ENCODE measurements at places on chromosomes 6 and 20. TPM values are rescaled to one million over a fixed set of nuclear protein-coding genes. Genes with fewer than 3 reads are reported as not detected.

GRCh38 chr6:73349311-73349710 lies 4.8 kb downstream of the DPPA5 start:
- DNase-seq: no peak

COL9A3 gene
- 0.88 TPM for total RNA-seq

NNAT gene
- 7.0 TPM for total RNA-seq

GRCh38 chr6:84892671-84893070 lies 128.3 kb upstream of the TBX18 start:
- DNase-seq: no peak

UBD gene
- not detected for total RNA-seq

MCCD1 gene
- total RNA-seq: not detected

NR2E1 gene
- total RNA-seq: 0.92 TPM

MCHR2 gene
- not detected for total RNA-seq

DNA sequence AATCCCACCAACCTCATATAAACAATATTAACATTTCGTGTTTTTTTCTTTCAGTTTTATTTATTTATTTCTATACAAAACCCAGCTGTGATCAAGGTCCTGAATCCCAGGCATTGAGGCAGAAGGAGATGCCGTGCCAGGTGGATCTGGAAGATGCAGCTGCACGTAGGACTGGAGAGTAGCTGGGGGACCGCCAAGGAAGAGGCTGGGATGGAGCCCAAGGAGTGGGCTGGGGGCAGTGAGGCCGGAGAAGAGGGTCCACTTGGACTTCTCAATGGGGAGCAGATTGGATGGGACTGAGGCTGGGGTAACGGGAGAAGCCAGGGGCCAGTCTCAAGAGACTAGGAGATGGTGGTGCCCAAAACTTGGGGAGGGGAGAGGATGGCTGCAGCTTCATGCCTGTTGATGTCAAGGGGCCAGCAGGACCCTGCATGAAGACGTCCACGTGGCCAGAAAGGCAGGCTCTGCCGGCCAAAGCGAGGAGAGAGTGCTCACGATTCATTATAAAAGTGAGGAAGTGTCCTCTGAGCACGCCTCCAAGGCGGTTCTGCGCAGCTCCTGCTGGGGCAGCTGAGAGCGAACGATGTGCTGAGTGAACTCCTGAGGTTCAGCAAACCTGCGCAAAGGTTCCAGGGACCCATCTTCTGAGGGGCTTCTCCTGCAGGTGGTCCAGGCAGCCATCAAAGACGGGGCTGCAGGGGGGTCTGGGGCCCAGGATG lies 110.3 kb downstream of the BMP7 start:
- no peak for DNase-seq

GRCh38 chr20:37624963-37625362 lies 68.9 kb upstream of the CTNNBL1 start:
- no peak for DNase-seq

PRRC2A gene
- total RNA-seq: 183 TPM

DNA sequence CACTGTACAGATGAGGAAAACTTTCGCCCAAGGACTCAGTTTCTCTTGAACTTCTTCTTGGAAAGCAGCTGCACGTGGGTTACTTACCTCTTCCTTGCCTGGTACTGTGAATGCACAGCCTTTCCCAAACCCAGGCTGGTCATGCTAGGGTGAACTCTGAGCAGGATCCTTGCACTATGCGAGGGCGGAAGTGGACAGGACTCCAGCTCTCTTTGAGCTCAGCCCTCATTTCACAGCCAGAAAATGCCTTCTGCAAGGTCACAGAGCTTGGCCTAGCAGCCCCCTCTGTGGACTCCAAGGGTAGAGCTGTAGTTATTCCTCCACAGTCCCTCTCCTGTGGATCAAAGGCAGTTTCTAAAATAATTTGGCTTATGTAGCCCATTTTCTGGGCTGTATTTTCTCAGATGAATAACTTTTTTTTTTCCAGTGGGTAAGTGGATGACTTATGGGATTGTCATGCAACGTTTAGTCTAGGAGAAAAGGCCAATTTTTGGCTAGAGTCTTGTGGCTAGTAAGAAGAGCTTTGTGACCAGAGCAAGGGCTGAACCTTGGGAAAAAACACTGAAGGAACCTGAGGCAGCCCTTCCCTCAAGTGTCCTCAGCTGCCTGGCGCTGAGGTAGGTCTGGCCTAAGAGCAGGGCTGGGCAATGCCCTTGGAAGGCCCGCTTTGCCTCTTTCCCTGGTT lies 172.7 kb downstream of the SCP2D1 start:
- DNase-seq: peak; percentile 28

GRCh38 chr6:142225115-142225514 lies 76.7 kb upstream of the ADGRG6 start:
- no peak for DNase-seq

- DNase-seq: no peak
Observed at GRCh38 chr20:21665687-21666446, 39.6 kb upstream of the PAX1 start.

- peak; percentile 32 for DNase-seq
Observed at GRCh38 chr20:45346291-45346718, 1.9 kb downstream of the SDC4 start.

FGD2 gene
- 24.0 TPM for total RNA-seq

- no peak for DNase-seq
Observed at GRCh38 chr6:33117811-33118277, 42.1 kb downstream of the HLA-DPB1 start.

- no peak for DNase-seq
Observed at GRCh38 chr6:36277946-36278470, 8.1 kb downstream of the PNPLA1 start.

DNA sequence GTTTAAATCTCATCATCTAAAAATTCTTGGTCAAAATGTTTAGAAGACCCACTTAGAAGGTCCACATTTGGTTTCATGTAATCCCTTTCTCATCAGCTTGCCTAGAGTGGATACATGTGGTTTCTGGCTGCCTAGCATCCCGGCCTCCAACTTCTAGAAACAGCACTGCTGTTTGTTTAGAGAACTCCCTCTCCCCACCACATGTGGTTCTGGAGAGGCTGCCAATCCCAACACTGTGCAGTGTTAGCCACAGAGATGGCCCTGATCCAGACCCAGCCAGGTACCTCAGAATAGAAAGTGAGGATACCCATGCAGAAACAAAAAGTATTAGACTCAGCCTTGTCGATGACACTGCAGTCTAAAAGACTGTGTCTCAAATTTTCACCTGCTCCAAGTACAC lies 241.8 kb downstream of the BCKDHB start:
- DNase-seq: no peak

GRCh38 chr6:46653439-46654195 lies 842 bp downstream of the SLC25A27 start:
- DNase-seq: no peak

DNA sequence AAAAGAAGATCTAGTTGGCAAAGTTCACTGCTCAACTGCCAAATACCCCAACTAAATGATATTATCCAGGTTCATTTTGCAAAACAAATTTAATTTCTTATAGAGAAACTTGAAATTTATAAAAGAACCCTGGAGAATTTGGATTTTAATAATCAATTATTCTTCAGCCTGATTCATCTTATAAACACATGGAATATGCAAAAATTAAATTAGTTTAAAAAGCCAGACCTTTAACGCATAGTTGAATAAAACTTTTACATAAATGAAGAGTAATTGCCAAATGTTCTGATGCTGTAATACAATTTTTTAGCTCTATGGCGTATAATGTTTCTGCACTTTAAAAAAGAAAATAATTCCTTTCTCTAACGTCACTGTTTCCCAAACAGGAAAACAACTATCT lies 33.2 kb upstream of the ANKRD60 start:
- DNase-seq: no peak

DNA sequence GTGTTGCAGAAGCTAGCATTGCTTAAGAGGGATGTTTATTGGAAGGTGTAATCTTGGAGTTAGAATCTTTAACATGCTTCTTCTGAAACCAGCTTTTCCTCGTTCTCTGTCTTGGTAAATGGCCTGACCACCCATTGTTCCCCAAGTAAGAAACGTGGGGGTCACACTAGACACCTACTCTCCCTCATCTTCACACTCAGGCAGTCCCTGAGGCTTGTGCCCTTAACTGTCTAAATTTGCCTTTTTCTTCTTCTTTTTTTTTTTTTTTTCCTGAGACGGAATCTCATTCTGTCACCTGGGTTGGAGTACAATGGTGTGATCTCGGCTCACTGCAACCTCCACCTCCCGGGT lies 16.2 kb upstream of the ARFGEF2 start:
- no peak for DNase-seq

DNA sequence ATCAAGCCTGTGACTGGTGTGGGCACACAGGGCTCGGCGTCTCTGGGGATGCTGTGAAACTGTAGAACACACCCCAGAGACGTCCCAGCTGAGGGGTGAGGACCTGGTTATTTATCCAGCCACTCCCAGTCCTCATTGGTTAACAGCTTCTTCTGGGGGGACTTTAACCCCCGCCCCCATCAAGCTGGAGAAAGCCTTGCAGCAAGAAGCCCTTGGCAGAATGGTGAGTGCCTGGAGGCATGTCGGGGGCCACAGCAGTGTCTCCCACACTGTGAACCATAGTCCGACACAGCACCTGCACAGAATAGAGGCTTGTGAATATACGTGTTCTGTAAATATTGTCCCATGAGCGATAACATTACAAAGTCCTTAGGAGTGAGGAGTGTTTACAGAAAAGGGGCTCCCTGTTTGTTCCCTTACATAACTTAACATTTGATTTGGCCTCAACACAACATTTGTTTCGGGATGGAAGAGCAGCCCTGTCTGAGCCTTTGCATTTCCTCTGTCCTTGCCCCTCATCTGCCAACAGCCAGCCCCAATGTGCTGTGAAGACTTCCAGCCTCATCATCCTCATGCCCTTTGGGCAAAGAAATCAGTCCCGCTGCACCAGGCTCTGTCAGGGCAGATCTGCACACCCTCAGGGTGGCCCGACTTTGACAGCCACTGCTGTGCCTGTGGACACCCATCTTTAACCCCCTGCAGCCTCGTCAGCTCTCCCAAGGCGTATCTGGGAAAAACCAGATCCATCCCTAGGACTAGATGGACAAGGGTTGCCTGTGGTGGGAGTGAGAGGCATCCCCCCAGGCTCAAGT lies 2.2 kb upstream of the RRBP1 start:
- no peak for DNase-seq

GRCh38 chr20:50574586-50574985 lies 64.4 kb downstream of the PTPN1 start:
- DNase-seq: no peak

DNA sequence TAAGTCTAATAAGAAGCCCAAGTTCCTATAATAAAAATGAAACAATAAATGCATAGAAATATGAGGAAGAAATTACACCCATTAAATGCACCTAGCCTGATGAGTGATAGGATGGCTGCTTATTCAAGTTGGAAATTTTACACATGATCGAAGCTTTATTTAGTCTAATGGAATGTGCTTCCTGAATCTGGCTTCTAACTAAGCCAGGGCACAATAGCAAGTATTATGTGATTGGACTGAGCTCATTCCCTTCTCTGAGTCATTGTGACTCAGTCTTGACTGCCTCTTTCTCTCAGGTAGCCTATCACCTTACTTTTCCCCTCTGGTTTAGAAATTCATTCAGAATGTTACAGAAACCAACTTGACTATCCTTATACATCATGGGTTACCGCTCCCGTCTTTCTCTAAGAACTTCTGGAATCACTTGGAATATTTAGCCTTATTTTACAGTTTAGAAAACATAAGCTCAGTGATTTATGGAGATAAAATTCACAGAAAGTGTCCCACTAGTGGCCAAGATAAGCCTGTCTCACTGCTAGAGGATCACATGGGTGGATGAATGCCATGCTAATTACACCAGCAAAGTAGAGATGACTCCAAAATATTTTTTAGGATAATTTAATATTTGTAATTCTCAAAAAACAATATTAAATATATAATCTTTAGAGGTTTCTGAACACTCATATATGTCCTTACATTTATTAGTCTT lies 505.3 kb upstream of the JAG1 start:
- DNase-seq: no peak

WDR27 gene
- total RNA-seq: 66.7 TPM

DNA sequence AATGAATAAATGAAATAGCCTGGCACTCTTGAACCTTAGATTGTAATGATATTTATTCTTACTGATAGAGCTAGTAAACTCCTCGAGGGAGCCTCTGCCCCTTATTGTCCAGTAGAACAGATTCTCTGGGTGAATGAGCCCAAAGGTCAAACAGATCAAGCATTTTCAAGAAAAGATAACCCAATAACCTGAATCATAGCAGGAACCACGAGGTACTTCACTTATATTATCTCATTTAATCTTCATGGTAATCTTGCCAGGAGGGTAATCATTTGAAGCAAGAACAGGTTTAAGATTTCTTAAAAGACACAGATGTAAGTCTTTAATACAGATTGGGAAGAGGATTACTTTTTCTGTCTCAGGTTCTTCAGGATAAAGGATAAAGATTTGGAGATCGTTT lies 17.0 kb upstream of the TBCC start:
- no peak for DNase-seq

MUC21 gene
- total RNA-seq: not detected

DPPA5 gene
- not detected for total RNA-seq

DNA sequence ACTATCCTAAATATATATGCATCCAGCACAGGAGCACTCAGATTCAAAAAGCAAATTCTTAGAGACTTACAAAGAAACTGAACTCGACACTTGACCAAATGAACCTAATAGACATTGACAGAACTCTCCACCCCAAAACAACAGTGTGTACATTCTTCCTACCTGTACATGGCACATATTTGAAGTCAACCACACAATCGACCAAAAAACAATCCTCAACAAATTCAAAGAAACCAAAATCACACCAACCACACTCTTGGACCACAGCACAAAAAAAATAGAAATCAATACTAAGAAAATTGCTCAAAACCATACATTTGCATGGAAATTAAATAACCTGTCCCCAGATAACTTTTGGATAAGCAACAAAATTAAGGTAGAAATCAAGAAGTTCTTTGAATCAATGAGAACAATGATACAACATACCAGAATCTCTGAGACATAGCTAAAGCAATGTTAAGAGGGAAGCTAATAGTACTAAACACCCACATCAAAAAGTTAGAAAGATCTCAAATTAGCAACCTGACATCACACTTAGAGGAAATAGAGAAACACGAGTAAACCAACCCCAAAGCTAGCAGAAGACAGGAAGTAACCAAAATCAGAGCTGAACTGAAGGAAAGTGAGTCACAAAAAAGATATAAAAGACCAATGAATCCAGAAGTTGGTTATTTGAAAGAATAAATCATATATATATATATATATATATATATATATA lies 12.5 kb upstream of the TREM1 start:
- no peak for DNase-seq

HAO1 gene
- total RNA-seq: not detected

TP53TG5 gene
- not detected for total RNA-seq
